ENCODE measurements at places on chromosomes 13 and 19. TPM values are rescaled to one million over a fixed set of nuclear protein-coding genes. Genes with fewer than 3 reads are reported as not detected.

VSTM1 gene
- total RNA-seq, result not detected

CLC gene
- 0.83 TPM for total RNA-seq

TJP3 gene
- 1.3 TPM for total RNA-seq

SPACA4 gene
- total RNA-seq, result not detected

GEMIN7 gene
- 31.2 TPM for total RNA-seq

SYCN gene
- not detected for total RNA-seq

PRR19 gene
- total RNA-seq, result 0.76 TPM

ZNF534 gene
- total RNA-seq, result not detected

RXFP2 gene
- not detected for total RNA-seq

KIR3DL1 gene
- not detected for total RNA-seq

GAPDHS gene
- not detected for total RNA-seq

MYO9B gene
- total RNA-seq, result 224 TPM

STOML3 gene
- total RNA-seq, result not detected

PRKCG gene
- total RNA-seq, result 0.32 TPM

KLK12 gene
- not detected for total RNA-seq

ZNF112 gene
- not detected for total RNA-seq

PDE4C gene
- not detected for total RNA-seq

WDR87 gene
- total RNA-seq, result not detected

CFD gene
- total RNA-seq, result 1.0 TPM

URAD gene
- total RNA-seq, result not detected

POU2F2 gene
- 42.8 TPM for total RNA-seq

TGFBR3L gene
- total RNA-seq, result 4.6 TPM

CEACAM7 gene
- total RNA-seq, result not detected

MIDN gene
- total RNA-seq, result 107 TPM

MISP gene
- total RNA-seq, result not detected
